ENCODE measurements at places on chromosomes 12 and 14.
A peak's percentile ranks its signal among the peaks of the same experiment; 100 is the strongest.

DNA sequence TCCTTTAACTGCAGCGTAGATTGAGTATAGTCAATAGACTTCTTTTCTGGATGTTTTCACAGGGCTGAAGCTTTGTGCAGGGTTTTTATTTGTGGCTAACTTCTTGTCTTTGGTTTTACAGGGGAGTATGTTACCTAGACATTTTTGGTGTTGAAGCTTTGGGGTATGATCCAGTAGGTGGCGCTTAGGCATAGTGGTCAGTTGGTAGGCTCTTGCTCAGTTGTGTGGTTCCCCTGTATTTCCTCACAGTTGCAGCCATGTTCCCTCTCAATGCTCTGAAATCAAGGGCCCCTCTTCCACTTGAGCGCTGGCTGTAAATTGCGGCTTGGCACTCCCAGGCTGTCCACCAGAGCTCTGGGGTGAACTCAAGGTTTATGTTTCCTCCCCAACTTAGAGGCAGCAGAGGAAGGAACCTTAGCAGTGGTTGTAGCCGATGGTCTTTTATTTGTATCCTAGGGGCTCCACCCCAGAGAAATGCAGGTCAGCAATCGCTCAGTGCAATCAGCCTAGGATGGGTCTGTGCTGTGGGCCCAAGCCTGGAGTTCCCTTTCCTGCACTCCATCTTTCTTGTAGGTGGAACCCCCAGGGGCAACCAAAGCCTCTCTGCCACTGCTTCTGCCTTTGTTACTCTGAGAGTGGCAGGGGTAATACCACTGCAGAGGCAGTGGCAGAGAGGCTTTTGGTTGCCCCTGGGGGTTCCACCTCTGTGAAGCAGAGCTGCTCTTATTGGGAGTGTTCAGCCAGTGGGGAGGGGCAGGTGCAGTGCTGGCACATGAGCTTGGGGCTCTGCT is 55.1 kb downstream of the CMAS start:
- peak; percentile 23 for DNase-seq

DNA sequence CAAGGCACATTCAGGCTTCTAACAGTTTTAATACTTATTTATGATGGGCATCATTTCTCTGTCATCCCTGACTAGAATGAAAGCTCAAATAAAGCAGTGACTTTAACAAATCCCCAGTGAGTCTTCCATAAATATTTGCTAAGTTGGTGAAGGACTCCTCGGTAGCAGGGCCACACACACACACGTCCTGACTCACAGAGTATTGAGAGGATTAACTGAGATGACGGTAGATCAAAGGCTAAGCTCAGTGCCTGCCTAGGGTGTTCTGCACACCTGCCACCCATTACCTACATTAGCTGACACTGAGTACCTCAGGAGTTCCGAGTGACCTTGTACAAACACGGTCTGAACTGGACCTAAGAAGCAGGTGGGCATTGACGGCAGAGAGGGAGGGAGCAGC is 197.3 kb upstream of the SFSWAP start:
- no peak for DNase-seq

DNA sequence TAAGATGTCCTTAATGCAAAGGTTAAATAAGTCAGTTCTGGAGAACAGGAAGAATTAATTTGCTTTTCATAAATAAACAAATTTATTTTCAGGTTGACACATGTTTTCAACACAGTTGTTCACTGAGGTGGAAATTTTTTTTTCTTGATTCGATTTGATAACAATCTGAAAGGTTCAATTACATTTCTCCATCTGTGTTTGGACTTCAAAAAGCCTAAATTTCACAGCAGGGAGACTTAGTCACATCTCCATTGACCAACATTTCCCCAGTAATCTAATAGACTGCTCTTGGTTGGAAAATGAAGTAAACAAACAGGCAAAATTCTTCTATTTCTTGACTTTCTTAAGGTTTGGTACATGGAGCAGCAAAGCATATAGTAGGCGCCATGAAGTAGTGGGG is 134.9 kb upstream of the CPNE8 start:
- DNase-seq: no peak

- DNase-seq: peak; percentile 15
These were observed 55.9 kb downstream of the LRP6 start for GRCh38 chr12:12210983-12211382.

DNA sequence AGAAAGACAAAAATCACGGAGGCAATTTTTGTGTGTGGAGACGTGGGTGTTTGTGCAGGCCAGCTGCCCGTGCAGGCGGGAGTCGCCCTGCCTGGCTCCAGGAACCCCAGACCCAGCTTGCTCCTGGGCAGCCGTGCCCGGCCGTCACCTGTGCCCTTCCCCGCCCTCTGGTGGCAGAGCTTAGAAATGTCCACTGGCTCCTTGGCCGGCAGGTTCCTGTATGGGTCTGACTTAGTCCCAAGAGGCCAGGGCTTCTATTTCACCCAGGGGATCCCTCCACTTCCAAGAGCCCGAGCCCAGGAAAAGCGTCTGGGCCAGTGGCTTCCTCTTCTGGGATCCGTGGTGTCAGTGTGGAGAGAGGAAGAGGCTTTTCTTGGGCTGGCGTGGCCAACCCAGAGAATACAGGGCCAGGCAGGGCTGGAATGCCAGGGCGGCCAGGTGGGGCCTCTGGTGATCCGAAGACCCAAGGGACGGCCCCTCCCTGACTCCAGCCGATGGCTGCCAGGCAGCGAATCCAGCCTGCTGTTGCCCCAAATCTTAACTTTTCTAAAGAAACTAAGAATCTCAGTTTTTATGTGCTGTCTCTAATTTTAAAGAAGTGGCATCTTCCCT is 120.9 kb downstream of the TMEM132C start:
- peak; percentile 34 for DNase-seq

- DNase-seq: no peak
These were observed 616.3 kb upstream of the TMEM132C start for GRCh38 chr12:127650626-127651025.

DNA sequence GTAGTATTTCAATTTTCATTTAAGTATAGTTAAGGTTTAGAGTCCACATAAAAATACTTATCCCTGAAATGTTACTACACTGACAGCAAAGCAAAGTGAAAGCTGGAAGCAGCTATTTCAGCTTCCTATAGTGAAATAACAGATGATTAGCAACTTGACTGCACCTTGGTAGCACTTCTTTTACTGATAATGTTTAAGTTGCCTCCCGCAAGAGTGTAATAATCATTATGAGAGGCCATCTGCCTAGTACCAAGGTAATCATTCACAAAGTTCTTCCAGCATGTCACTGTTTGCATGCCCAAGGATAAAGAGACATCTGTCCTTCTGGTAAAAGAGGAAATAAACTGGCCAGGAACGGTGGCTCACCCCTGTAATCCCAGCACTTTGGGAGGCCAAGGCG is 69.8 kb downstream of the LIN7A start:
- no peak for DNase-seq

GRCh38 chr12:100295764-100296555 is 29.0 kb downstream of the SCYL2 start:
- DNase-seq: no peak

DNA sequence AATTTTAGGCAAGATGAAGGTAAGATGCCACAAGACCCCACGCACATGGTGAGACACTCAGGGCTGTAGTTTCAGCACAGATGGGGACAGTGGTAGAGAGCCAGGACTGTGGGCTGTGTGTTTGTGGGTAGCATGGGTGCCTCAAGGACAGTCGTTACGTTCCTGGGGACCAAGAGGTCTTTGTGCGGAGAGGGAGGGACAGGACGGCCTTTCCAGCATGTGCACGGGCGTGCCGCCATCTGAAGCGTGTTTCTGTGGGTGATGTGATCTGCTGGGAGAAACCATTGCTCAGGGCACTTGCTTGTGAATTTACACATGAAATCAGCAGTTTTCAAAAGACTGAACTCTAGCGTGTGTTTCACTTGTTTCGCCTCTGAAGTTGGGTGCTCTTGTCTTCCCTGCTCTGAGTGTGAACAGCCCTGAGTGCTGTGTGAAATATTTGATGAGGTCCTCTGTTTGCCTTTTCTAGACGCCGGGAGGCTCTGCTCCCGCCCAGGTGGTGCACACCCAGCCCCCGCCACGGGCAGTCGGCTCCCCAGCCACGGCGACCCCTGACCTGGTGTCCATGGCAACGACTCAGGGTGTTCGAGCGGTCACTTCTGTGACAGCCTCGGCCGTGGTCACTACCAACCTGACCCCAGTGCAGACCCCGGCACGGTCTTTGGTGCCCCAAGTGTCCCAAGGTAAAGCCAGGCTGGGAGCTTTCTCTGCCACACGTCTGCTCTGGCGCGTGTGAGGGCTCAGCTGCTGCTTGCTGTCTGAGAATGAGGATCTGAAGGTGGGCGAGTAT is 82.3 kb downstream of the DDX51 start:
- no peak for DNase-seq

DNA sequence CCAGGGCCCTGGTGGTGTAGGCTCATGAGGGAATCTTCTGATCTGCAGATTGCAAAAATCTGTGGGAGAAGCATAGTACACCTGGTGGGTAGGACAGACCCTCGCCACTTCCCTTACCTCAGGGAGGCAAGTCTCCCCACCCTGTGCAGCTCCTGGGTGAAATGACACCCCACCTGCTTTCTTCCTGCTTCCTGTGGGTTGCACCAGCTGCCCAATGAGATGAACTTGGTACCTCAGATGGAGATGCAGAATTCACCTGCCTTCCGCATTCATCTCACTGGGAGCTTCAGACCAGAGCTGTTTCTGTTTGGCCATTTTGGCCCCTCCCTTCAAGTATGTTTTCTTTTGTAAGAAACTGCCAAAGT is 4.7 kb downstream of the CLEC2D start:
- DNase-seq: peak; percentile 37

- DNase-seq: no peak
These were observed 85.5 kb downstream of the ADCK1 start for GRCh38 chr14:77885367-77885766.

- DNase-seq: no peak
These were observed 2.6 kb upstream of the GSC start for GRCh38 chr14:94772548-94772947.

GRCh38 chr14:104576232-104576969 is 3.2 kb upstream of the C14orf180 start:
- no peak for DNase-seq

DNA sequence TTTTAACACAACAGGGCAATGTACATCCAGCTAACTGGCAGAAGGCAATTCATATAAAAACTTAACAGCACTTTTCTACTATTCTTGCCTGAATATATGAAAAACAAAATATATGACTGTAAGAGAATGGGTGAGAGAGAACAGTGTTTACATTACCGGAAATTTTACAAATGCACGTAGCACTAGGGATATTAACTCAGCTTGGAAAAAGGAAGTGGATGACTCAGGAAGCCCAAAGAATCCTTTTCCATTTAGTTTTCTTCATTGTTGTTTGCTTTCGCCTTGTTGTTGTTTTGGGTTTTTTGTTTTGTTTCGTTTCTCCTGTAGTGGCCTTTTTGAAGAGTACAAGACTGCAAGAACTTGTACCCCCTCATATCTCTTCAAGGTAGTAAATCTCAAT is 295.5 kb downstream of the EGLN3 start:
- DNase-seq: no peak

- DNase-seq: peak; percentile 70
These were observed 109.2 kb upstream of the EGLN3 start for GRCh38 chr14:34059925-34060650.

DNA sequence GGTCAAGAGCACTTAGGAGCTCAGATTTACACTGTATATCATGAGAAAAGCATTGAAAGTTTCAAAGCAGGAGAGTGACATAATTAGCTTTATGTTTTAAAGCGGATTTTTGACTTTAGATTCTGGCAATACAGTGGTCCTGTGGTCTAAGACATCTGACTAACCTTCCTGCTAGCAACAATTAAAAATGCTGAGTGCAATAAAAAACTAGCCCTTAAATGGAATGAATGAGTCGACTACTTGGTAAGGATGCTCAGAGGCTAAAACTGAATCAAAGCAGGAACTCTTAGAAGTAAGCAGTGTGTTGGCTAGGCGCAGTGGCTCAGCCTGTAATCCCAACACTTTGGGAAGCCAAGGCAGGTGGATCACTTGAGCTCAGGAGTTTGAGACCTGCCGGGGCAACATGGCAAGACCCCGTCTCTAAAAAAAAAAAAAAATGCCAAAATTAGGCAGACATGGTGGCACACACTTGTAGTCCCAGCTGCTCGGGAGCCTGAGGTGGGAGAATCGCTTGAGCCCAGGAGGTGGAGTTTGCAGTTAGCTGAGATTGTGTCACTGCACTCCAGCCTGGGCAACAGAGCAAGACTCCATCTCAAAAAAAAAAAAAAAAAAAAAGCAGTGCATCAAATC is 18.9 kb downstream of the BICD1 start:
- no peak for DNase-seq

DNA sequence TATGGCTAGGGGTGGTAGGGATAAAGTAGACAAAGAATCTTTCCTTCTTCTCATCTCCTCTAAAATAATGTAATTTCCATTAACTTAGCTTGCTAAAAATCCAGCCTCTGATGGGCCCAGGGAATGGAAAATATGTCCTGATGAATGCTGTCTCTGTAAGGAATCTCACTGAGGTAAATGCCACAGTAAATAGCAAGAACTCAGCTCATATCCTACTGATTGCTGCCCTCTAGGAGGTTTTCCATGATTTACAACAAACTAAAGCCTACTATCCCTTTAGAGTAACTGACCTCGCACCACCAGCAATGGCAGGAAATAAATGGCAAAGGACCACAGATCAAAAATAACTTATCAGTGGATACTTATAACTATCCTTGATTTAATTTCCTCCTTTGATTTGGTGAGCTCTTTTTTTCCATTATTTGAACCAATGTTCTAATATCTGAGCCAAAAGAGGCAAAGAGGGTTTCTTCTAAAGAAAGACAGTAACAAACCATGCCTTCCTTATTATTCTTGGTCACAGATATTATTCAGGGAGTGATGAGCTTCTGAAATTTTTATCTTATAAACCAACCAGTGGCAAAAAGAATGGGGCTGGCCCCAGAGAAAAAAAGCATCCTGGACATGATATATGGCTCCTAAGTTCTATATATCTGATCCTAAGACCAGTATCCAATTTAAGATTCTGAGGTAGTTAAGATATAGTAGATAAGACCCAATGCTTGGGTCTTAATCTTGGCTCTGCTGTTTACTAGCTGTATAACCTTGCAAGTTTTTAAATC is 43.8 kb downstream of the SENP1 start:
- DNase-seq: no peak

DNA sequence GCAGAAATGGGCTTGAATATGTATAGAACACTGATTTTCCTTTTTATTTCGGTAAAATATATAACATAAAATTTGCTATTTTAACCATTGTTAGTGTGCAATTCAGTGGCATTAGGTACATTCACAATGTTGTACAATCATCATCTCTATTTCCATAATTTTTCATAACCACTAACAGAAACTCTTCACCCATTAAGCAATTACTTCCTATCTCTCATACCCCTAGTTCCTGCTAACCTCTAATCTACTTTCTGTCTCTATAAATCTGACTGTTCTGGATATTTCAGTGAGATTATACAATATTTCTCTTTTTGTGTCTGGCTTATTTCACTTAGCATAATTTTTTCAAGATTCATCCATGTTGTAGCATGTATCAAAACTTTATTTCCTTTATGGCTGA is 8.9 kb upstream of the RNF212B start:
- no peak for DNase-seq

GRCh38 chr12:3661028-3661427 is 91.9 kb downstream of the CRACR2A start:
- no peak for DNase-seq

- DNase-seq: no peak
These were observed 3.8 kb upstream of the FAM186B start for GRCh38 chr12:49609059-49609874.

- no peak for DNase-seq
These were observed 521.3 kb upstream of the TMEM132C start for GRCh38 chr12:127745469-127746212.

- no peak for DNase-seq
These were observed 27.6 kb upstream of the MAP3K9 start for GRCh38 chr14:70836946-70837345.
